ENCODE measurements at places on chromosomes 13 and 19.

DNA sequence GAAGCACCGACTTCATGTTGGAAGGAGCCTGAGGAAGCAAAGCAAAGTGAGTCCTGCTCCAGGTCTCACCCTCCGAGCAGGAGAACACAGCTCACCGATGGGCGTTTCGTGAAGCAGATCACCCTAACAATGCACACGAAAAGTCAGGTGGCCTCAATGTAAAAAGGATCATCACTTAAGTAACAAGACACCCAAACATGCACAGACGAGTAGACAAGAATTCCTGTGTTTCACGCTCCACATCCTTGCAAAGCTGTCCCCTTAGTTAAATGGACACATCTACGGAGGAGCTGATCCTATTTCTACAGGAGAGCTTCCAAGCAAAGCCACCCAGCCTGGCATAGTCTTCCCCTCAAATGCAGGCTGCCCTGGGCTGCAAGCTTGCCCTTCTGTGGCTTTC lies 66.2 kb downstream of the SLC15A1 start:
- DNase-seq = no peak

- no peak for DNase-seq
These were observed 72.6 kb downstream of the NBEA start for GRCh38 chr13:35014606-35015213.

DNA sequence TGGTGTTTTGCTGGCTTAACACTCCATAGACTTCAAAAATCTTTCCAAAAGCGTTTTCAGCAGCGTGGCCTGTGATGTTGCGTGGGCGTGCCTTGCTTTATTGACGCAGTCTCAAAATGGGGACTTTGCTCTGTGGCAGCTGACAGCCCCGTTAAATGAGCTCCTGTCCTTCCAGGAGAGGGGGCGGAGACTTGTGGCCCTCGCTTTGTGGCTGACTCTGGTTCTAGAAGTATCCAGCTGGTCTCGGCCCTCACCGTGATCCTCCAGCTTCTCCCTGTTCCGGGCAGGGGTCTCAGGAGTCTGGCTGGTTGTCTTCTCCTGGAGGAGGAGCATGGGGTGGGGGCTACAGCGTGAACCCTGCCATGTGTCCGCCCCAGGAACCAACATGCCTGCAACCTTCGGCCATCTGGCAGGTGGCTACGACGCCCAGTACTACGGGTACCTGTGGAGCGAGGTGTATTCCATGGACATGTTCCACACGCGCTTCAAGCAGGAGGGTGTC lies 8.4 kb upstream of the ZNF554 start:
- DNase-seq = no peak

DNA sequence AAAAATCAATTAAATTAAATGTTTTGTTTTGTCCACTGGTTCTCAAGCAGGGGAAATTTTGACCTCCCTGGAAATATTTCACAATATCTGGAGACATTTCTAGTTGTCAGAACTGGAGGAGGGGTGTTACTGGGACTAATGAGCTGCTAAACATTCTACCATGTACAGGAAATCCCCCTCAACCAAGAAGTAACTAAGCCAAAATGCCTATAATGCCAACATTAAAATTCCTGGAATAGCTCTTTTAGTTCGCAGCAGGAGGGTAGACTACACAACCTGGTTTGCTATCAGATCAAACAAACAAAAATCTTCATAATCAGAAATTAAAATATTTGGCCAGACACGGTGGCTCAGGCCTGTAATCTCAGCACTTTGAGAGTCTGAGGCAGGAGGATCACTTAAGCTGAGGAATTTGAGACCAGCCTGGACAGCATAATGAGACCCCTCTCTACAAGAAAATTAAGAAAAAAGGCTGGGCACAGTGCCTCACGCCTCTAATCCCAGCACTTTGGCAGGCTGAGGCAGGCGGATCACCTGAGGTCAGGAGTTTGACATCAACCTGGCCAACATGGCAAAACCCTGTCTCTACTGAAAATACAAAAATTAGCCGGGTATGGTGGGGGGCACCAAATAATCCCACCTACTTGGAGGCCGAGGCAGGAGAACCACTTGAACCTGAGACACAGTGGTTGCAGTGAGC lies 13.7 kb upstream of the SMARCA4 start:
- peak; percentile 55 for DNase-seq

GRCh38 chr19:1813192-1814182 lies 1.4 kb upstream of the ATP8B3 start:
- no peak for DNase-seq

- DNase-seq = no peak
These were observed 4.8 kb downstream of the MEGF8 start for GRCh38 chr19:42330241-42330711.

DNA sequence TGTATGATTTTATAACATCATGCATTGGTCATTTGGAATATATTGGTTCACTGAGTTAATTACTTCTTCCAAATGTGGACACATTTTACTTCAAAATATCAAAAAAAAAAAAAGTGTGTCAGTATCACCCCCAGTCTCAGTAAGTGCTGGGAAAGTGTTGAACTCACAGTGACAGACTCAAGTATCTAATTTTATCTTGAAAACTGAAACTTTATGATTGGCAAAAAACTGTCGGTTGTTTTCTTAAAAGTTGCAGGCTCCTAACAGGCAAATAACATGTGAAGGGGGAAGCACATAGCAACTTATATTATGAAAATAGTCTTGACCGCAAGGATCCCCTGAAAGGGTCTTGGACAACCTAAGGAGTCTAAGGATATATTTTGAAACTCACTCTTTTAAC lies 33.5 kb upstream of the TPP2 start:
- no peak for DNase-seq

GRCh38 chr13:112761701-112762689 lies 72.2 kb downstream of the ATP11A start:
- DNase-seq = no peak

DNA sequence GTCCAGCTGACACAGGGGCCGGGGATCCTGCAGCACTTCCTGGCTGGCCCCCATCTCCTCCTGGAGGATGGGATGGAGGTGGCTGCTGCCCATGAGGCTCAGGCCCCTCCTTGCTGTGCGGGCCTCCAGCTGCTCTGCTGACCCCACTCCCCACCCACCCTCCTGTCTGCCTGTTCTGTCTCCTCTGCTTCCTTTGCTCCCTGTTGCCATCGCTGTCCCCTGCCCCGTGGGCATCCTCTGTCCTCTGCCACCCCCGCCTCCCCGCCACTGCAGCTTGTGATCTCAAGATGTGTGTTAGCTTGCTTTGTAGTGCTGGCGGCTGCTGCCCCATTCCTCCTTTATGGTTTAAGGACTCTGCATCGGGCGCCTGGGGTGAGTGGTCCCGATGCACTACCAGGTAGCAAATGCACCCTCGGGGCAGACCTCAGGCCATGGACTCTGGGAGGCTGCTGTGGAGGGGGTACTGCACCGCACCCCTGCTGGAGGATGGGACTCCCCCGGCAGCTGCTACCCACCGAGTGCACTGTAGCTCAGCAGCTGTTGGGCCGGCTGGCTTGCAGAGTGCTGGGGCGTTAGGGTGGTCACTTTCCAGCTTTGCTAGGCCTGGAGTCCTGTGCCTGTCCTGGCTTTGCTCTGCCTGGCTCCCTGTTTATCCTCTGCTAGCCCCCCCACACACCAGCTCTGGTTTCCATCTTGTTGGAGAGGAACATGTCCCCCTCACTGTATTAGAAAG lies 15.8 kb upstream of the C19orf33 start:
- no peak for DNase-seq

- DNase-seq = peak; percentile 44
These were observed 35.6 kb upstream of the ZNF599 start for GRCh38 chr19:34808566-34808965.

DNA sequence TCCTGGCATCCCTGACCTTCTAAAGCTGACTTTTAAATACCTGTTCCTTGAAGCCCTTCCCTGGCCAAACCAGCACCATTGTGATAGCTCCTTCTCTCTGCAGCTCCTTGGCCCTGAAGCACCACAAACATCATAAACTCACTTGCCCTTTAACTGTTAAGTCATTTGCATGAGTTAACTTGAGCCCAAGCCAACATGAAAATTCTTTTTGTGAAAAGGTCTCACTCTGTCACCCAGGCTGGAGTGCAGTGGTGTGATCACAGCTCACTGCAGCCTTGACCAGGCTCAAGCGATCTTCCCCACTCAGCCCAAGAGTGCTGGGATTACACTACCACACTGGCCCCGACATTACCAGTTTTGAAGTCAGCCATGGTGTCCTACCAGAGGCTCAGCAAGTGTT lies 87.8 kb downstream of the ZIC5 start:
- DNase-seq = no peak

DNA sequence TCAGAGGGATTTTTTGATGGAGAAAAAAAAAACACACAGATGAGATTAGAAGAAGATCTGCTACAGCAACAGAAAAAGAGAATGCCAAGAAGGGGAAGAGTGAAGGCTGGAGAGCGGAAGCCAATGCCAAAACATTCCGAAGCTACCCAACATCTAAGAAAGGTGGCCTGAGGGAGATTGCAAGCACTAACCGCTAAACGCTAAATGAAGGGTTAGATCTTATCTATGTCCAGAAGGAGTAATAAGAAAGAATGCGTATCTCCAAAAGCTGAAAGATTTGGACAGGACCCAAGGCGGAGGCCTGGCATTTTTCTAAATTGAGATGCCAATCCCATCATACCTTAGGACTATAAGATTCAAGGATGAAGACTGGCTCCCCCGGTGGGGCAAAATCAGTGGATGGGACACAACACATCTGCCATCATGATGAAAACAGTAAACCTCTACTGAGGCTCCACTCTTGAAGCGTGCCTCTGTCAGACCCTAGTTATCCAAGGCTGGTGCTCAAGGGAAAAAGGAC lies 15.6 kb upstream of the HMGB1 start:
- DNase-seq = no peak

DNA sequence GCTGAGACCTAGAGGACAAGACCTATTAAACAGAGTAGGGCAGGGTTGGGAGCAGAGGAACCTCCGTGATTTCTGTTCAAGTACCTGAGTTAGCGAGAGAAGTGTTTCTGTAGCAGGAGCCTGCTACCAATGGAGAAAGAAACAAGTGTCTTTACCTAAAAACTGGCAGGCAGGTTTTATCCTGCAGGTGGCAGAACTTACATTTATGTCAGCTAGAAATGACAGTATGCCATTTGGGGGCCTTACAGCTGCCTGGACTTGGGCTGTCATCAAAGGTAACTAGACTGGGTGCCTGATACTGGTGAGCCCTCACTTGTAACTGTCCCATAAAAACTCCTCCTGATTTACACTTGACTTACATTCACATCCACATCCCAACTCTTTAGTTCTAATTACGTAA lies 185.3 kb upstream of the MIR17HG start:
- DNase-seq = no peak

DNA sequence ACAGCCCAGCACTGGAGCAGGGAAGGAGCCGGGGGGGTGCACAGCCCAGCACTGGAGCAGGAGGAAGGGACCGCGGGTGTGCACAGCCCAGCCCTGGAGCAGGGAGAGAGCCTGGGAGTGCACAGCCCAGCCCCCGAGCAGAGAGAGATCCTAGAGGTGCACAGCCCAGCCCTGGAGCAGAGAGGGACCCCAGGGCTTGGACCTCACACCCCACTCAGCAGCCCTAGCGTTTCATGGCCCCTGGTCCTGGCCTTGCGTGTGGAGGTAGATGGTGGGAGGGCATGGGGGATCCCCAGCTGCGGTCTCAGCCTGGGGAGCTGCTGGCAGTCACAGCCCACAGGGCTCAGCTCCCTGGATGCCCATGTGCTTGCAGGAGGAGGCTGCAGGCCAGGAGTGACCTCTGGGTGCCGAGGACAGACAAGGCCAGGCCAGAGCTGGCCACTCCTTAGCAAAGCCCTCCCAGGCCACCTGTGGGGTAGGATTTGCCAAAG lies 25.1 kb downstream of the GAS6 start:
- DNase-seq = no peak

DNA sequence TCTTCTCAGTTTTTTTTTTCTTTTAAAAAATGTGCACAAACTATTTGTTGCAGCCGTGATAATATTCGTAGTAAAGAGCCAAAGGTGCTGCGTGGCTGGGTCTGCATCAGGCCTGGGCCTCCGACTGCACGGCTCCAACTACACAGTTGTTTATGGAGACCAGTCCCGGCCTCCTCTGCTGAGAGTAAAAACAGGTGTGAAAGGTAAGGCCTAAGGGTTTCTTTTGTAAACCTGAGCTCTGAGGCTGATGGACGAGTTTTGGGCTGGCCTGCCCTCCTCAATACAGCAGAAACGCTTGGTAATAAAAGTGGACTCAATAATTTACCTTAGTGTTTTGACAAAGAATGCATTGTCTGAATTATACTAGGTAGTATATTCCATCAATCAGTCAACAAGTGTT lies 3.9 kb downstream of the MBNL2 start:
- DNase-seq = no peak

DNA sequence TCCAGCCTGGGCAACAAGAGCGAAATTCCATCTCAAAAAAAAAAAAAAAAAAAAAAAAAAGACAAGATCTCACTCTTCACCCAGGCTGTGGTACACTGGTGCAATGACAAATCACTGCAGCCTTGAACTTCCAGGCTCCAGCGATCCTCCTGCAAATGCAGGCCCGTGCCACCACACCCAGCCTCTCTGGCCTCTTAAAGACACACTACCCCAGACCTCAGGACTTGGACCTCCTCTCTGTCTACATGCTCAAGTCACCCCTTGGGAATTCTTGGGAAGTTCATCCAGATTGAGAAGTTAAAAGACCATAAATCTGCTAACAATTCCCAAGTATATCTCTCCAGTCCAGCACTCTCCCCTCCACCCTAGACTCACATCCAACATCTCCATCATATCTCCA lies 10.6 kb upstream of the HIPK4 start:
- no peak for DNase-seq

DNA sequence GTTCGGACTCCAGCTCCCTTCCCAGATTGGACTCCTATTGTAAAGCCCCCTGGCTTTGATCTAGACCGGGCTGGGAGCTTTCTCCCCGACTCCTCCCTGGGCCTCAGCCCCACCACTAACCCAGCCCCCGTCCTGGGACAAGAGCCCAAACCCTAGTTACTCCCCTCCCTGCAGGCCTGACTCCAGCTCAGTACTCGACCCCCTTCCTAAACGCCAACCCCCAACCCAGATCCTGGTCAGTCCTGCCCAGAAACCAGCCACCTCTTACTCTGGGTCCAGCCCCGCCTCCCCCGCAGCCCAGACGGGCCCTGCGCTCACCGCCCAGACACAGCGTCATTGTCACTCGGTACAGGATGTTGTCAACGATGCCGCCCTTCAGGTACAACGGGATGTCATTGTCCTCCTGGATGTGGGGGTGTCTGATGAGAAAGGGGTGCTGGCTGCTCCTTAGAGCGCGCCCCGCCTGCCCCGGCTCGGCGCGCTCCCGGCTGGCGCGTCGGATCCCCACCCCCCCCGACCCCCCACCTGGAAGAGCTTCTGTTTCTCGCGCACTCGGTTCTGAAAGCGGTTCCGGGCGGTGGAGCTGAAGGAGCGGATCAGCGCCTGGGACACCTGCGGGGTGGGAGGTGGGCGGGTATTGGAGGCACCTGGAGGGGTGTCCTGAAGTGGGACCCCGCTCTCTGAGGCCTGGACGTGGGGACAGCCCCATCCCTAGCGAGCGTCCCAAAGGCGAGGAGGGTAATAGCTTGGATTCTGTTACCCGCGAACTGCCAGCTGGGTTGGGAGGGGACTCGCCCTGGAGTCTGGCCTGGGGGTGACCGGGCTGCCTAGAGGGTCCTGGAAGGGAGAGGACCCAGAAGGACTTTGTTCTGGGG lies 866 bp downstream of the COX7A1 start:
- no peak for DNase-seq

- DNase-seq = no peak
These were observed 328.7 kb downstream of the SPRY2 start for GRCh38 chr13:80012251-80012650.

- no peak for DNase-seq
These were observed at the start of gene PKN1 for GRCh38 chr19:14432791-14433553. Gene PKN1 (plus strand): TSS chr19:14433306. CDS start chr19:14433522, 216 bp downstream.

- DNase-seq = no peak
These were observed 115.2 kb upstream of the VSTM2B start for GRCh38 chr19:29410601-29411000.
